ENCODE measurements at places on chromosomes 11 and 22.

GRCh38 chr11:116461789-116462188 is 311.0 kb downstream of the BUD13 start:
- DNase-seq: no peak

DNA sequence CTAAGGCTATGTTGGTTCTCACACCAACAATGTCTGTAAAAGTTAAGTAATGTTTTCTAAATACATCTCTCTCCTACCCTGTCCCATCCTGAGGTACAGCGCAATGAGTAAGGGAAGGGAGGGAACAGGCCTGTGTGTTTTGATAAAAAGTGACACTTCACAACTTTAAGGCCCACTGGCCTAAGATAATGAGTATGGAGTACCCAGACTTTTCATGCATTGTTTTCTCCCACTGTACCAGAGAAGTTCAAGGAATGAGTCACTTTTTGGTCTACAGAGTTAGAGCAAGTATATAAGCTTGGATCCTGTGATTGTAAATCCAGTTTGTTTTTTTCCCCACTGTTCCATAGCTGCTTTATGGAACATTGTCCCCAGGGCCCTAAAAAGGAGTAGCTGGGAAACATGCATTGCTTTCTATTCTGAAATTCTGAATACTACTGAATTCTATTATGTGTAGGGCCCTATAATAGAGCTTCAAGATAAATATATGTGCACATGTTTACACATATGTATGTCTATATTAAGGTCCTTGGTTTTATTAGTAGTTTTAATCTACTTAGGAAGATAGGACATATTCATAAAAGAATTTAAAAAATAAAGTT is 29.8 kb downstream of the KCNE3 start:
- no peak for DNase-seq

DNA sequence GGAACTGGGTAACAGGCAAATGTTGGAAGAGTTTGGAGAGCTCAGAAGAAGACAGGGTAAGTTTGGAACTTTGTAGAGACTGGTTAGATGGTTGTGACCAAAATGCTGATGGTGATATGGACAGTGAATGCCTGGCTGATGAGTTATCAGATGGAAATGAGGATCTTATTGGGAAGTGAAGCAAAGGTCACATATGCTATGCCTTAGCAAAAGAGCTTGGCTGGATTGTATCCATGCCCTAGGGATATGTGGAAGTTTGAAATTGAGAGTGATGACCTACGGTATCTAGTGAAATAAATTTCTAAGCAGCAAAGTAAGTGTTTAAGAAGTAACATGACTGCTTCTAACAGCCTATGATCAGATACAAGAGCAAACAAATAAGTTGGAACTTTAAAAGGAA is 17.8 kb downstream of the BBOX1 start:
- no peak for DNase-seq

DNA sequence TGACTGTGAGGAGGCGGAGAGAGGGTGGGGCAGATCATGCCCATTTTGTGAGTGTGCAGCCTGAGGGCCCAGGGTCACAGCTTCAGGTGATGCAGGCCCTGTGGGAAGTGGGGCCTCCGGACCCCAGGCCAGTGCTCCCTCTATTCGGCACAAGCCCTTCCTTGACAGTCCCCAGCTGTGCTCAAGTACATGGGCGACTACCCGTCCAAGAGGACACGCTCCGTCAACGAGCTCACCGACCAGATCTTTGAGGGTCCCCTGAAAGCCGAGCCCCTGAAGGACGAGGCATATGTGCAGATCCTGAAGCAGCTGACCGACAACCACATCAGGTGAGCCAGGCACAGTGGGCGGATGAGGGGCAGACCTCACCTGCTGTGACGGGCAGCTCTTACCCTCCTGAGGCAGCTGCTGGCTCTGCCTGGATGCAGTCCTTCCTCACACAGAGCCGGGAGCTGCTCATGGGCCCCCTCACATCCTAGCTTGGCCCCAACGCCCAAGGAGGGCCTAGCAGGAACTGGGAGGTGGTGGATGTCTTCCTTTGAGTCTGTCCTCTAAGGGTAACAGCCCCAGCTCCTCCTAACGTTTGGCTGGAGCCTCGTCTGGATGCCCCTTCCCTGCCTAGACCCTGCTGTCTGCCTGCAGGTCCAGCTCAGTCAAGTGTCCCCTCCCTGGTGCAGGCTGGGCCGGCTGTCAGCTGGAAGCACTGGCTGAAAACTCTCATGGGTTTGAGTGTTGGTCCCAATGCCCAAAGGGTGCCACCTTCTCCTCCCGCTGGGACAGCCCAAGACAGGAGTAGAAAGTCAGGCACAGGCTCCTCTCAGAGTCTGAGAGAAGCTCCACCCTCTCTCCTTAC is 76.1 kb downstream of the MYO7A start:
- no peak for DNase-seq

GRCh38 chr11:78187366-78188285 is 800 bp downstream of the KCTD21 start:
- no peak for DNase-seq

DNA sequence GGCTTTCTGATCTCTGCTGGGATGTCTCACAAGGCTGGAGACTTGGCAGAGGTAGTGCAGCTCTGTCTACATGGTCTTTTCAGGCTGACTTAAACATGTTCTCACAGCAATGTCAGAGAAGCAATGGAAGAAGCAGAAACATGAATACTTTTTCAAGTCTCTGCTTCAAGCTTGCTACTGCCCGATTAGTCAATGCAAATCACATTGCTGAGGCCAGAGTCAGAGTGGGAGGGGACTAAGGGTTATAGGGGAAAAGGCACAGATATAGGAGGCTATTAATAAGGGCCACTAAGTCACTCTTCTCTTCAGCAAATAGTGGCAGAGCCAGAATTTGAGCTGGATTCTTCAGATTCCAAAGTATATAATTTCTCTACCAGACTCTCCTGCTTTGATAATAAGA is 390.5 kb downstream of the TMEM135 start:
- DNase-seq: no peak

DNA sequence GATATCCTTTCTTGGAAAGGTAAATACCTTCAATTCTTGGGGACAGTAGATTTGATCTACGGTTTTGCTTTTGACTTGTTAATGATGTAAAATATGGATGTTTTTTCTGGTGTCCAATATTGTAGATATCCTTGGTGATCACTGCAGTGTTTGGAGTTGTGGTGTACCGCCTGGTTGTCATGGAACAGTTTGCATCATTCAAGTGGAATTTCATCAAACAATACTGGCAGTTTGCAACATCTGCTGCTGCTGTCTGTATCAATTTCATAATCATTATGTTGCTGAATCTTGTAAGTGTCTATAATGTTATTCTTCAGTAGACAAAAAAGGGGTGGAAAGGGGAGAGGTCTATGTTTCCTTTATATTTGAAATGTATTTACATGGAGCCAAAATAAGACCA is 27.4 kb upstream of the MUC15 start:
- no peak for DNase-seq

- no peak for DNase-seq
Measured at GRCh38 chr11:106378513-106379179, 301.2 kb downstream of the AASDHPPT start.

DNA sequence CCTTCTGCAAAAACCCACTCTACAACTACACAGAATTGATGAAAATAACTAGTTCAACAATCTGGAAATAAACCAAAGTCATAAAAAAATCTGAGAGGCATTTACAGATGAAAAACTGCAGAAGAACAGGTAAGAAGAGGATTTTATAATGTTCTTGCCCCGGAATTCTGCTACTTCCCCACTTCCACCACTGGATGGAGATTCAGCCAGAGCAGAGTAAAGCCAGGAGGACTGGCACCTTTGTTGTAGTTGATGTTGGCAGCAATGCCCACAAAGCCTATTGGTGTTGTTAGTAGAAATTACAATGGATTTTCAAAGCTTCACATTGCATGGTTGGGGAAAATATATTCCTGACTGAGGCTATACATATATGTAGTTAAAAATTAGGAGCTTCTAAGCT is 640.2 kb downstream of the LRRC4C start:
- DNase-seq: no peak

DNA sequence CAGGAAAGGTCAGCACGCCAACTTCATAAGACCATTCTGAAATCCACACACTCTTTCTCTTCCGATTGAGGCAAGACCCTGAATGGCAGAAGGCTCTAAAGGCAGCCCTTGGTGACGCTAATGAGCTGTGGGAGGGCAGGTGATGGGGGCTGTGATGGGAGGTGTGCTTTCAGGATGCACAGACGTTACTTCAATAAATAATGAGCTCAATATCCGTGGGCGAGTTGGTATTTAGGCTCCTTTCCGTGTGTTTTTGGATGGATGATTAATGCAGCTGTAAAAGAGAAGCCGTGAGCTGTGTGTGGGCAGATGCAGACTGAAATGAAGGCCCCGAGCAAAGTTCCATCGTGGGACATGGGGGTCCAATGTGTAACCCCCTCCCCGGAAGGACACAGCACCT is 130.6 kb upstream of the CSNK2A3 start:
- DNase-seq: no peak

GRCh38 chr11:35275786-35276170 is 136.8 kb downstream of the CD44 start:
- DNase-seq: no peak

- no peak for DNase-seq
Measured at GRCh38 chr11:47010179-47010578, 73.6 kb downstream of the CSTPP1 start.

GRCh38 chr11:36241497-36241896 is 47.7 kb downstream of the COMMD9 start:
- DNase-seq: no peak

DNA sequence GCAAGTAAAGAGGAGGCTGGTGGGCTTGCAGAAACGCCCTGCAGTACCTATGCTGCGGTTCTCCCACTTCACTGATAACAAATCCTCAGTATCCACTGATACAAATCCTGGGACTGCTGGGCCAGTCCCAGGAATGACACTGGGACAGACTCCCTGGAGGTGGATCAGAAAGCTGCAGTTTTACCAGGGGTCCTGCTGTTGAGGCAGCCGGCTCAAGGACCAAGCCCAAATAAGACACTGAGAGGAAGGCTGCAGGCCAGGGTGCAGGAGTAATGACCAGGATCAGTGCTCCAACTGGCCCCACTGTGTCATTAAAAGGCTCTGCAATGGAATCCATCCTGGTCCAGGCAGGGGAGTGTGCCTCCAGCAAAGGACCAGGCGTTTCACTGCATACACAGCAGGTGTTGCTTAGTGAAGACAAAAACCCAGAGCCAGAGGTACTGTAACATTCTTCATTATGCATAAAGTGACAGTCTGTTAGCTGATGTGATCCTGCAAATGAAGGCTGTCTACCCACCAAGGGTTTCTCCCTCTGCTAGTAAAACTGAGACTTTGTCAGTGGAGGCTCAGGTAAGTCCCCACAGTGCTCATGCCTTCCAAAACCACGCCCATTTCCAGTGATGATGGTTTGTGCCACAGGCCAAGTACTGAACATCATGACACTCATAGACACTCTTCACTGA is 1.4 kb upstream of the C22orf39 start:
- no peak for DNase-seq

- DNase-seq: no peak
Measured at GRCh38 chr11:132126973-132127899, 756.8 kb downstream of the NTM start.

- DNase-seq: no peak
Measured at GRCh38 chr11:63851364-63851763, 12.5 kb downstream of the MARK2 start.

DNA sequence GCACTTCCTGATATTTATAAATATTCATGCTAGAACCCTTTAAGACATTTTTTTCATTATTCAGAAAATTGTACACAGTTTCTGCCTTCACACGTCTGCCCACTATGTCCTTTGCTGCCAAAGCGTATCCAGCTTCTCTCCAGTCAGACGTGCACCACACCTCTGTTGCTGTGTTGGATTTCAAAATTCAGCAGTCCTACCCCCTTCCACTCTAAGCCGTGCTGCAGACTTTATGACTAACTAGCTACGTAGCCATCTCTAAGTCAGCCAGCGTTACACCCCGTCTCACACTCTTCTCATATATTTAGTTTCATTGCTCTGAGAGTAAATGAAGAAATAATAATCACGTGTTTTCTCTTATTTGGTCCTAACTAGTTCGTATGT is 28.2 kb upstream of the OPCML start:
- no peak for DNase-seq

DNA sequence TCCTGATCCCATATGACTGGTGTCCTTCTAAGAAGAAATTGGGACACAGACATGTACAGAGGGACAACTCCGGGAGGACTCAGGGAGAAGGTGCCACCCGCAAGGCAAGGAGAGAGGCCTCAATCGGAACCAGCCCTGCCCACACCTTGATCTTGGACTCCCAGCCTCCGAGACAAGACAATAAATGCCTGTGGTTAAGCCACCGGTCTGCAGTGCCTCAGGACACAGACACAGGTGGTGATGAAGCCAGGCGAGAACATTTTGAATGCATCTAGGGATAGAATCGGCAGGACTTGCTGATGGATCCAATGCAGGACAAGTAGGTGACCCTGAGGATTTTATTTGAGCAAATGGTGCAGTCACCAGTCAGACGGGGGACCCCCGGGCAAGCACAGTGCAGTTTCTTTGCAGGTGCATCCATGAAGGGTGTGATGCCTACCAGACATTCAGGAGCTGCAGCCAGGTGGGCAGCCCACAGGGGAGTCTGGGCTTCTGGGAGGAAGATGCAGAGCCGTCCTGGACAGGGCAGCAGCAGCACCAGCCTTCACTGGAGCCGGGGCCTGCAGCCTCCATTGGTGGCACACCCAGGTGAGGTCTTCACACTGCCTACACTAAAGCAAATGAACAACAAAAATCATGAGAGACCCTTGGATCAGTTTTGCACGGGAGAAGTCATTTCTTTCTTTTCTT is 20.2 kb upstream of the SEPTIN5 start:
- DNase-seq: no peak

GRCh38 chr11:11948242-11948947 is 60.0 kb downstream of the DKK3 start:
- DNase-seq: no peak

DNA sequence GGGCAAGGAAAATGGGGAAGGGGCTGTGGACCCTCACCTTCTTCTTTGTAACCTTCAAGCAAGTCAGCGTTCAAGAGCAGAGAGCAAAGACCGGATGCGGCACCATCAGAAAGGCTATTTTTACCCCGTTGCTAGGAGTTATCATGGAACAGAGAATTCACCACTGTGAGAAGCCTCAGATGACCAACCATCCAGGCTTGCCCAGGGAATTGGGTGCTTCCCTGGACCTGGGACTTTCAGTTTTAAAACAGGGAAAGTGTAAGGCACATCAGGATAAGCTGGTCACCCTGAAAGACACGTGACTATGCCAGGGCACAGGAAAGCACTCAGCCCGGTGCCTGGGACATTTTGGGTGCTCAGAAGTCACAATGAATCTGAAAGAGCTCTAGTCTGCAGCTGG is 10.4 kb downstream of the GALNT18 start:
- no peak for DNase-seq

- no peak for DNase-seq
Measured at GRCh38 chr11:69537126-69537525, 55.7 kb downstream of the LINC01488 start.

DNA sequence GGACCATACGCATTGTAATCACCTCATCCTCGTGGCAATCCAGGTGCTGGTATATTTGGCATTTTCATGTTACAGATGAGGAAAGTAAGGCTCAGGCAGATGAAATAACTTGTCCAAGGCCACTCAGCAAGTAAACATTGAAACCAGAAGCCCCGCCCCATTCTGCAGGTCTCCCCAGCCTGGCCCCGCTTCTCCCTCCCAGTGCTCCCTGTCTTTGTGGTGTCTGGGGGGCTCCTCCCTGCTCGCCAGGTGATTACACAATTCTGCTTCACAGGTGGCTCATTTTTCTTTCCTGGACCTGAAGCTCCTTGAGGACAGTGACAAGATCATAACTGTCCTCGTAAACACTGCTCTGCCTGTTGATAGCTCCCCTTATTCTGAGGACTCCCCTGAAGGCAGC is 531.5 kb upstream of the B3GAT1 start:
- no peak for DNase-seq
